ENCODE measurements at places on chromosomes 16 and 17.

- DNase-seq = no peak
These were observed 277.4 kb upstream of the XYLT1 start for GRCh38 chr16:17748044-17748719.

- DNase-seq = no peak
These were observed at the start of gene NHERF2 for GRCh38 chr16:2026461-2027023. TSS of gene NHERF2 (plus strand) at chr16:2026902. CDS start at chr16:2027006, 104 bp downstream.

DNA sequence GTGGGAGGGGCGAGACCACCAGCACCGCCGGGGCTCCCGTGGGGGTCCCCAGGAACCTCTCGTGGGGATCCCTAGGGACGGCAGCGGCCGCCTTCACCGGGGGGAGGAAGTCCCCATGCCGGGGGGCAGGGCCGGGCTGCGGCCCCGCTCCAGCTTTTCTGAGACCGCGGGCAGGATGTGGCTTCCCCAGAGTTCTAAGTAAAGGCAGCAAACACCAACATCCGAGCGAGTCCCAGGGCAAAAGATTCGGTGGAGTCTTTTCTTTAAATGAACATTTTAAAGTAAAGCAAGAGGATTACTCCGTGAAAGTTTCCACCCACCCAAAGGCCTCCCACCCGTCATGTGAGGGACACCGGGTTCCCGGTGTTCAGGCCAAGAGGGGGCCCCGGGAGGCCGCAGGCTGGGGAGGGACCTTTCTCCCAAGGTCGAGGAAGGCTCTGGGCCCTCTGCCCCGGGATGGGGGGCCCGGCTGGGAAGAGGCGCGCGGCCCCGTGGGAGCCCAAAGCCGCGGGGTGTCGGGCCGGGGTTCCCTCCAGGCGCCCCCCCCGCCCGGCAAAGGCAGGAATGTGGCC, 137.2 kb upstream of the RPH3AL start:
- peak; percentile 38 for DNase-seq

DNA sequence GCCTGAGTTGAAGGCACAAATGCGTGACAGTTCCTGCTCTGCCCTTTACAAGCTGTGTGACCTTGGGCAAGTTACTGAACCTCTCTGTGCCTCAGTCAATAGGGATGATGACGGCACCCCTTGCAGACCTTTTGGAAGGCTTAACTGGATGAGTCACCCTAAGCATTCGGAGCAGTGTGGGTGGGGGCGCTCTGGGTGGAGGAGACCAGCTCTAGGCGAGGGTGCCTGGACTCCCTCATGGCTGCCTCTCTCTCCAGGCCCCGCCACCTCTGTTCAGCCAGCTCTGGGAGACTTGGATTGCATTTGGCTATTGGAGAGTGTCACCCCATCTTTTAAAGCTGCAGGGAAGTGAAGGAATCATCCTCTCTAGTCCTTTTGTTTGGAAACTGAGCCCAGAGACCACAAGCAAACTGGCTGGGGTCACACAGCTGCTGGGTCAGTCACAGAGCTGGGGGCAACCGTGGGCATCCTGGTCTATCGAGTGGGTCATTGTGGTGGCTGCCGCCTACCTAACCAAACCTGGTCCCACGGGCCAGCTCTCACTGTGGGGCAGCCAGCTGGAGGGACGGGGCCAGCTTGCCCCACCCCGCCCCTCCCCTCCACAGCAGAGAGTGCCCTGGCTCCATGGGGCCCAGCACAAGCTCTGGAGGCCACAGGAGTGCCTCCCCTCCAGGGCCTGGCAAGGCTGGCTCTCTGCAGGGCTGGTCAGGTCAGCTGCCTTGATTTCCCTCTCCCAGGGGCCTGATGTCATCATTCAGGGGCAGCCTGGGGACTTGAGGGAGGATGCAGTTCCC, 20.2 kb upstream of the GSE1 start:
- DNase-seq = no peak

DNA sequence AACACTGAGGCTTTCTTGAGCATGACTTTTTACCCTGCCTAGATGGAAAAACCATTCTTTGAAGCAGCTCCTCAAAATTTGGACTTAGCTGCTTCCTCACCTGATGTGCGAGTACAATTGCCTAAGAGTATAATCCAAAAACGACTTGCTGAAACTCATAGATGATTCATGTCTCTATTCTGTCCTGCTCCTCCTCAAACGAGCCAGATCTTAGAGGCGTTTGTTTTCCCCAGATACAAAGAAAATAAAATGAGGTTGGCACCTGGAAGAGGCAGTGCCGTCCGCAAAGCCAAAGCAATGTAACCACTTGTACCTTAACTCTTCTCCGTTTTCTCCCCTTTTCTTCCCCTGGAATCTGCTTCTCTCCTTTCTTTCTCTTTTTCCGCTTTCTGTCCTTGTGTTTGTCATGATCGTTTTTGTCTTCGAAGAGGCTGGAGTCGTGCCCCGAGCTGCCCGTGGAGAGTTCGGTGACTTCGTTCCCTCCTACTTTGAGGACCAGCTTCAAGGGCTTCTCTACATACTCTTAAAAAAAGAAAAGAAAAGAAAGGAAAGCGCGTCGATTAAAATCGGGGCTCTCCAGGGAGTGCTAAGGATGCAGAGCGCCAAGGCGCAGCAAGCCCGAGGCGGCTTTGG, 895 bp downstream of the BRD7 start:
- no peak for DNase-seq

DNA sequence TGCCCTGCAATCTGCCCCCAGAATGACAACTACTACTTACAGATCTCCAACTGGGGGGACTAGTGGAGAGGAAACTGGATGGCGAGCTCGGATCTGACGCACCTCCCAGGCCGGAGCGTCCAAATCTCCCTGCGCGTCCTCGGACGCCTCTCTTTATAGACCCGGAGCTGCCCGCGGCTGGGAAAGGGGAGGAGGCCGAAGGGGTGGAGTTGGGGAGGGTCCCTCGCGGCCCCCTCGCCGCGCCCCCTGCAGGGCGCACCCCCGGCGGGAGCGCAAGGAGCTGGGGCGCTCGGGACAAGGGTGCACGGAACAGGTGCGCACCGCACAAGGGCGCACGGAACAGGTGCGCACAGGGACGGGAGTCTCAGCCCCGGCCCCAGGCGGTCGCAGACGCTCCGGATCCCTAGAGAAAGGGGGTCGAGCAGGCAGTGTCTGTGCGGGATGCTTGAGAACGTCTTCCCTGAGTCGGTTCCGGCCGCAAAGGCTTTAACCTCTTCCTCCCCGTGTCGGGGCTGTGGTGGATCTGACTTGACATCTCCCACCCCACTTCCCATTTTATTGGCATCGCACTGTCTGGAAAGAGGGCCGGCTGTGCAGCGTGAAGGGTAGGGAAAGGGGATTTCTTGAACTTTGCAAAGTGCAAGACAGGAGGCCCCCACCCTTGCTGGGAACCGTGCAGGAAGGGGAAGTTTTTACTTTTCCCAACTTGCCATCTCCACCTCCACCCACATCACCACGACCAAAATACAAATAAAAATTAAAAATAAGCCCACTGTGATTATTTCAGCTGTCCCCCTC, at the start of gene MYH11:
Gene MYH11 (minus strand): TSS at position 128 of the 798 bp plus-strand sequence. CDS start 18,776 bp downstream, outside the sequence.
- DNase-seq = no peak

DNA sequence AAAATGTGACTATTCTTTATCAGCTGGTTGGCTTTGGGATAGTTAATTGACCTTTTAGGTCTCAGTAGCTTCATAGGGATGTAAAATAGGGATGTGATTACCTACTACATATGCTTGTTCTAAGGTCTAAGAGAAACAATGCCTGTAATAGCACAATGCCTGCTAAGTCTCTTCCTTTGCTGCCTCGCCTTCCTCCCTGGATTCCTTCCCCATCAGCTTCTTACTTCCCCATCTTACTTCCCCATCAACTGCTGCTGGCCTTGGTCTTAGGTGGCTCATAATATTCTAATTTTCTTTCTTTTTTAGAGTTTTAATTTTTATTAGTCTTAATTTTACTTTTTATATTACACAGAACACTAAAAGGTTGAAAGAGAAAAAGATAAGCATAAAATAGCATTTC, 59.2 kb upstream of the GOT2 start:
- DNase-seq = no peak

GRCh38 chr16:57828272-57829161, 26.2 kb upstream of the KIFC3 start:
- no peak for DNase-seq

- no peak for DNase-seq
These were observed 144.7 kb upstream of the CRHR1 start for GRCh38 chr17:45639297-45639849.

DNA sequence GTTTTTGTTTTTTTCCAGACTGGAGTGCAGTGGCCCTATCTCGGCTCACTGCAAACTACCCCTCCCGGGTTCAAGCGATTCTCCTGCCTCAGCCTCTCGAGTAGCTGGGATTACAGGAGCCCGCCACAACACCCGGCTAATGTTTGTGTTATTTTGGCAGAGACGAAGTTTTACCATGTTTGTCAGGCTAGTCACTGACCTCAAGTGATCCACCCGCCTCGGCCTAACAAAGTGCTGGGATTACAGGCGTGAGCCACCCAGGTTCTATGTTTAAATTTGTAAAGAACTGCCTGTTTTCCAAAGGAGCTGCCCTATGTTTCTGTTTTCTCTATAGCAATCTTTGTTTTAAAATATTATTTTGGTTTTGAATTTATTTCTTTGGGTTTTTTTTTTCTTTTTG, 13.8 kb upstream of the C16orf87 start:
- no peak for DNase-seq

- DNase-seq = no peak
These were observed 37.4 kb downstream of the TK2 start for GRCh38 chr16:66512272-66513110.

DNA sequence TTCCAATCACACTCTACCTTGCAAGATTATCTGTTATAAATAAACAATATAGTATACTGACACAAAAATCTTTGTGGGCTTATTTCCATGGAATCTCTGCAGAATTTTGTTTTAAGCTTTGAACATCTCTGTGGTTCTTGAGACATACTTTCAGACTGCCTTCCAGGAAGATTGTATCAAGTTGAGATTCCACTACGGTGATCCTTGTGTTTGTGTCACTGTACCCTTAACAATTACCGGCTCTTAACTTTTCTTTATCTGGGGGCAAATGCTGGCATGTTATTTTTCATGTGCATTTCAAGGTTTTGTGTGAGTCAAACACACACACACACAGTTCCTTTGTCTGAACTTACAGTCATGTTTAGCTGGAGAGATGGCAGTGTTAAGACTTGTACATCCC, 472.7 kb upstream of the HSBP1 start:
- no peak for DNase-seq

DNA sequence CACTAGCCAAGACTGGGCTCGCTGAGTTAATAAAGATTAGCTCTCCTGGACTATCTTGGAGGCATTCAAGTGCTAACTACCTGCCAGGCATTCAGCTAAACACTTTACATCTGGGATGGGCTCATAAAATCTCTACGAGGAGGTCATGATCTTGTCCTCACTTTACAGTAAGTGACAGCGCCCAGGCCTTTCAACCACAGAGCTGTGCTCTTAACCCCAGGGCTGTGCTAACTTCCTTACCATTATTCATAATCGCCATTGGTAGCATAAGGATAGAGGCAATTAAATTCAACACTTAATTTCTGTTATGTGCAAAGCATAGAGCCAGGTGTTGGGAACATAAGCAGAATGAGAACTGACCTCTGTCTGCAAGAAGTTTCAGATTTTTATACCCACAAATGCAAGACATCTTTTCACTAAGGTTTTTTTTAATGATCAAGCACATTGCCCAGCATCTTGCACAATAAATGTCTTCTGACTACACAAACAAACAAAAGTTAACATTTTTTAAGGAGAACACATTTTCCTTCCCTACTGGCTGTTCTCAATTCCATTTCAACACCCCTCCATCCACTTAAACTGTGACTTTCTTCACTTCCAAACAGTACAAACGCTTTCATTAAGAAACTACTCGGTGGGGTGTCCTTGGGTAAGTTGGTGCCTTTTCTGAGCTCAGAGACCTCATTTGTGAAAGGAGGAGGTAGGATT, 172.3 kb downstream of the C16orf78 start:
- DNase-seq = no peak

GRCh38 chr16:53495325-53495724, 7.7 kb downstream of the AKTIP start:
- no peak for DNase-seq

- no peak for DNase-seq
These were observed 96.4 kb downstream of the MSI2 start for GRCh38 chr17:57352665-57353175.

- no peak for DNase-seq
These were observed 15.0 kb upstream of the PRSS27 start for GRCh38 chr16:2734844-2735515.

- no peak for DNase-seq
These were observed 1.6 kb downstream of the PECAM1 start for GRCh38 chr17:64388961-64389565.

- no peak for DNase-seq
These were observed 5.7 kb downstream of the TK2 start for GRCh38 chr16:66544016-66544757.

Data from activated CD4-positive, alpha-beta T cell treated with anti-CD3 and anti-CD28 coated beads for 1 hour (primary cell).